ENCODE measurements at places on chromosomes 12 and 14.
A peak's percentile ranks its signal among the peaks of the same experiment; 100 is the strongest.

- DNase-seq: no peak
Observed at GRCh38 chr14:34046799-34047520, 96.1 kb upstream of the EGLN3 start.

DNA sequence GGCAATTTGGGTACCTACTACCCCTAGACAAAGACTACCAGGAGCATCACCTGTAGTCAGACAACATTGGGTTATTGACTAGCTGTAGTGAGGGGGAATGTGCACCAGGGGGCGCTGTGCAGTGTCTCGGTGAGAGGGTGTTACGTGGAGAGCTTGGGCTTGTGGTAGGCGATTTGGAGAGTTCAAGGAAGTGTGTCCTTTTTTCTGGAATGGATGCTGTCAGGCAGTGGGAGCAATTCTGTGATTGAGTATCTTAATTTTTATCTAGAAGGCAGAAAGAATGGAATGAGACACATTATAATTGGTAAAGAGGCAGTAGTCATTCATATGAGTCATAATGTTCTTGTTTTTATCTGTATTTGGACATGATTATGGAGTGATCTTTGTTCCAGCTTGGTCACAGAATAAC, 187.7 kb downstream of the GALC start:
- DNase-seq: peak; percentile 39

DNA sequence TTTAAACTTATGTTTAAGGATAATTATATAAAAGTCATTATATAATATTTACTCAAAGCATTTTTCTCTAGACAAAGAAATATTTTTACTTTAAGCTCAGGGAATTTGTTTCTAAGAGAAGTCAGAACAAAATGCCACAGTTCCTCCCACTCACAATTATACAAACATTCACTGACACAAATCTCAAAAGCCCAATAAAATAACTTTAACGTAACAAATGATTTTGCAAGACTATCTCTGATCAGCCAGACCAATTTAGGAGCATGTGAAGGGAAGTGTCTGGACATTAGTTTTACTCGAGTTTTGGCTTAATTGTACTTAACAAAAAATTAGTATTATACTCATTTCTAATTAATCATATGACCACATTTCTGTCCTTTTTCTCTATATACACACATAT, 41.2 kb downstream of the COCH start:
- no peak for DNase-seq

- no peak for DNase-seq
Observed at GRCh38 chr14:90976101-90976500, 84.3 kb downstream of the RPS6KA5 start.

DNA sequence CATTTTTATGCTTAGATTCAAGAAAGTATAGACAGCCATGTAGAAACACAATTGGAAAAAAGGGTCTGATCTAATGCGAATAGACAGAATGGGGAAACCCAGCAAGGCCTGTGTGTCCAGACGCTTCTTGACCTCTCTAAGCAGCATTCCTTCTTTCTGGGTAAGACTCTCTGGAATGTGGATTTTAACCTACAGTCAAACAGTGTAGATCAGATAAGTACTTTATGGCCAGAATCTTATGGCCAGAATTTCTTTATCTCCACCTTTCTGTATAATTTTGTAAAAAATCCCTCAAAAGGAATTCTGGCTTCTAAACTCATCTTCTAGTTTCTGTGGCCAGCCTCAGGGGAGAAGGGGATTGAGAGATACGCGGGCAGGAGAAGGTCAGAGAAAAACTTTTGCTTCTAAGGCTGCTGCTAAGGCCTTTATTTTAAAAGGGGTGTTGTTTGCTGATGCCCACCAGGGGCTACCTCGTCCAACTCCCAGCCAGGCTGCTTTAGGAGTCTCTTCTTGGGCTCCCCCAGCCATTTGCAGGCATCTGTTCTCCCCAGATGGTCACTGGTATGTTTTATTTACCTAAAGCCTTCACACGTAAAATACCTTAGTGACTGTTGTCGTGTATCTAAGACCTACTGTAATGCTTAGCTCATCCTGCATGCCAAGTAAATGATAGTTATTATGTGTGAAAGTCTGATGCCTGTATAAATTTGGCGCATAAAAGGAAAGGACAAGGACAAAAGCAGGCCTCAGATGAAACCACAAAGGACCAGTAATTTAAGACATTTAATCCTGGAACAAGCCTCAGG, 68.4 kb downstream of the ANO6 start:
- DNase-seq: no peak

GRCh38 chr12:1360441-1361210, 233.8 kb downstream of the FBXL14 start:
- no peak for DNase-seq

GRCh38 chr12:66713984-66714383, 35.1 kb upstream of the GRIP1 start:
- no peak for DNase-seq

DNA sequence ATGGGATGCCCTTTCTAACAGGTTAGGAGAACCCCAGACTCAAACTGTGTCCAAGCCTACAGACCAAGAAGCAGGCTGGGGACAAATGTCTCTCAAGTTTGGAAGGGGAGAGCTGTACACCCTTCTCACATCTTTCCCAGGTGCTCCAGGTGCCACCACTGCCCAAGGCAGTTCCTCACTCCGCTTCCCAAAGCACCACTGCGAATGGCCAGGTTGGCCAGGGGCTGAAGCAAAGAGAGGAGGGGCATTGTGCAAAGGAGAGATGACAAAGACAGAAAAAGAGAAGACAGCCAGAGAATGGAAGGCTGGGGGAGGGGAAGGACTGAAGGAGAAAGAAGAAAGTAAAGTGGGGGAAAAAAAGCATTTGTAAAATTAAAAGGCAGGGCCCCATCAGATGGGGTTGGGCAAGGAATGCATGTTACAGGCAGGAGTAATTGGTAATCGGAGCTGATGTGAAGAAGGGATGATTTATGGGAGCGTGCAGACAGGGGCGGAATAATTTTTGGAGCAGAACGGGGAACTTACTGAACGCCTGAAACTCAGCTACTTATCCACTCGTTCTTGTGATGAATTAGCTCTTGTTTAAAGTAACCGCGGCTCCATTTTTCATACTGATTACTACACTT, 165.8 kb downstream of the ESRRB start:
- DNase-seq: no peak

DNA sequence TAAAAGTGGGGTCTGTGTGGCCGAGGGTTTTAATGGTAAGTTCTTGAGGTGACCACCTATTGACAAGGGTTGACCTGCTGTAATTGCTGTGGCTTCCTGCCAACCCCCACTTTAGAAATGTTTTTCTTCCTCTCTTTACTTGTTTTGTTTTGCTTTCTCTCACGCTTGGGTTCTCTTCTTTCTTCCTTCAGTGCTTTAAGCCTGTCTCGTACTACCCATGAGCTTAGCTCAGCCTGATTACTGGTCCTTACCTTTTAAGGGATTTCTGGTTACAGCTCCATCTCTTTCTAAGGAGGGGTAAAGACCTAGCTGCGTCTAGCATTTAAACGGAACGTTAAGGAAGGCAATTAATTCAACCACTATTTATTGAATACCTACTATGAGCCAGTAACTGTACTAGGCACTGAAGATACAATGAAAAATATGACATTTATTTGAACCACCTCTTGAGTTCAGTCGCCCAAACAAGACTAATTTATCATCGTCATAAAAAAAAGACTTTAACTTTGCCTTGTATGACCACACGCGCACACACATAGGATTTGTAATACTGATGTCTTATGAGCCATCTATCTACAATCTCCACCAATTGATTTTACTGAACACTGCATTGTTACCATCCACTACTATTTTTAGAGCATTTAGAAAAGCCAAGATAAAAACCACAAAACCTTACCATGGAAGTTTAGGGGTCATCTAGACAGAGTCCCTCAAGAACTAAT, 888 bp upstream of the PPP1R12A start:
- no peak for DNase-seq

- no peak for DNase-seq
Observed at GRCh38 chr14:29527286-29527685, 400.4 kb downstream of the PRKD1 start.

GRCh38 chr14:37215345-37215744, 17.6 kb downstream of the MIPOL1 start:
- DNase-seq: no peak

- DNase-seq: peak; percentile 45
Observed at GRCh38 chr14:91246051-91246852, 1.7 kb upstream of the GPR68 start.

DNA sequence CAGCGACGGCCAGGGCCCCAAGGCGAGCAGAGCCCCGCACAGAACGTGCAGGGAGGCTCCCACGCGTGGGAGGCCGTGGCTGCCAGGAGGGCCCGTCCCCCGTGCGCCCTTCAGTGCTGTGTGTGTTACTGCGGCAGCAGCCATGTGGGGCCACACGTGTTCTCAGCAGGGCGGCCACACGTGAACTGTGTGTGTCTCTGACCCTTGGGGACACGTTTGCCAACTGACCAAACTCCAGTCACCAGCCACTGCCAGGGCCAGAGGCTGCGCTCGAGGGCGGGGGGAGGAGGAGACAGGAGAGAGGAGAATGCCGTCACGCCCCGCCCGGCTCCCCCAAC, 57.7 kb downstream of the GALNT9 start:
- no peak for DNase-seq

- DNase-seq: no peak
Observed at GRCh38 chr14:31880935-31881334, 196.2 kb upstream of the ARHGAP5 start.

GRCh38 chr12:117733549-117733805, 235.3 kb downstream of the KSR2 start:
- no peak for DNase-seq

DNA sequence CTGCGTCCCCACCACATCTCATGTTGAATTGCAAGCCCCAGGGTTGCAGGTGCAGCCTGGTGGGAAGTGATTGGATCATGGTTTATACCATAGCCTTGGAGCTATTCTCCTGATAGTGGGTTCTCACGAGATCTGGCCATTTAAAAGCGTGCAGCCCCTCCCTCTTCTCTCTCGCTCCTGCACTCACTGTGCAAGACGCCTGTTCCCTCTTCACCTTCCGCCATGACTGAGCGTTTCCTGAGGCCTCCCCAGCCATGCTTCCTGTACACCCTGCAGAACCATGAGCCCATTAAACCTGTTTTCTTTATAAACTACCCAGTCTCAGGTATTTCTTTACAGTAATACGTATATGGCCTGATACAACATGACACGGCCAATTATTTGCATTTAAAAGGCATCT, 146.6 kb downstream of the RIMBP2 start:
- no peak for DNase-seq

DNA sequence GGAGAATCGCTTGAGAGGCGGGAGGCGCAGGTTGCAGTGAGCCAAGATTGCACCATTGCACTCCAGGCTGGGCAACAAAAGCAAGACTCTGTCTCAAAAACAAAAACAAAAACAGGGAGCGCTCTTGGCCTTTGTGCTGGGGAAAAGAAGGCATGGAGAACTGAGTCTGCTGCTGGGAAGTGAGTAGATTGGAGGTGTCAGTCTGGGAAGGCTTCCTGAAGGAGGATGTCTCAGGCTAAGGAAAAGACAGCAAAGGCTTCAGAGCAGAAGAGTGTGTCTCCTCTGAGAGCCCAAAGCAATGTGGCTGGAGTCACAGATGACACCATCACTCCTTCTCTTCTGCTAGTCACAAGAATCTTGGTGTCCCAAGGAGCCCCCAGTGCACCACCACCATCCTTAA, 21.0 kb upstream of the KRT18 start:
- DNase-seq: no peak

GRCh38 chr14:71267691-71268090, 360.4 kb downstream of the PCNX1 start:
- no peak for DNase-seq

- DNase-seq: no peak
Observed at GRCh38 chr12:57592551-57593165, 1.7 kb downstream of the PIP4K2C start.

- peak; percentile 70 for DNase-seq
Observed at GRCh38 chr12:132614861-132615578, 3.6 kb upstream of the P2RX2 start.

DNA sequence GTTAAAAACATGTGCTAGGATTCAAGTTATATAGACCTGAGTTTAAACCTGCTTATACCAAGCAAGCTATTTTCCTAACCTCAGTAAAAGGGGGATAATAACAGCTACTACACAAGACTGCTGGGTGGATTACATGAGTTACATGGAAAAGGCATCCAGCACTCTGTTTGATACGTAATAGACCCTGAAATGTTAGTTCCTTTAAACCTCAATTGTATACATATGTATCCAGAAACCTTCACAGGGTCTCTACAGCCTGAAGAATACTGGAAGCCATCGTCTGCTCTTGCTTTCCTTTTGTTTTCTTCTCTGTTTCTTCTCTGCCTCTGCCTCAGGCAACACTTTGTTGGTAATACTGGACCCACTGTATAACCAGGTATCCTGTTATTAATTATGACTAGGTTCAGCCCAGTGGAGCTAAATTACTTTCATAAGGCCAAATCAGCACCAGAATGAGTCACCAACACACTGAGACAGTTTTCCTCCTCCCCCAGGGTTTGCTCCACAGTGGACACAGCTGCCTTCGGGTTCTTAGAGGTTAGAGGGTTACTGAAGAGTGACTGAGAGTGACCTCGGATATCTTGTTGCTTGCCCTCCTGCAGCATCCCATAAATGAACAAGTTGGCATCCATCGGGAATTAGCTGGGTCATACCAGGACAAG, 127.1 kb downstream of the CAPZA3 start:
- no peak for DNase-seq

DNA sequence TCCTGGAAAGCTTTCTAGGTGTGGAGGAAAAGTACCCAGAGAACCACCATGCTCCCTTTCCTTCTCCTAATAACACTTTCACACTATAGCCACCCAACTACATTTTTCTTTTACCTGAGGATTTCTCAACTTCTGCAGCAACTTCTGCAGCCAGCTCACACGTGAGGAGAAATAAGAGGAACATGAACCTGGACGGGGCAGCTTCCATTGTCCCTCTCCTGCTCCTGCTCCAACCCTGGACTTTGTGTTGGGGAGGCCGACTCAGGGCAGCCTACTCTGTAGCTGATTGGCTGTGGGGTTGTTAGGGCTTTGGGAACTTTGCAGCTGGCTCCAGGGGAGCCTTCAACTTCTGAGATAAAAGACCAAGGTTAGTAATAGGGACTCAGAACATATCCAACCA, at the start of gene ERP27:
ERP27 (minus strand) TSS at position 237 of the 400 bp plus-strand sequence; CDS start at position 208, 29 bp downstream.
- no peak for DNase-seq

- no peak for DNase-seq
Observed at GRCh38 chr14:104395276-104395675, 184.3 kb upstream of the C14orf180 start.

DNA sequence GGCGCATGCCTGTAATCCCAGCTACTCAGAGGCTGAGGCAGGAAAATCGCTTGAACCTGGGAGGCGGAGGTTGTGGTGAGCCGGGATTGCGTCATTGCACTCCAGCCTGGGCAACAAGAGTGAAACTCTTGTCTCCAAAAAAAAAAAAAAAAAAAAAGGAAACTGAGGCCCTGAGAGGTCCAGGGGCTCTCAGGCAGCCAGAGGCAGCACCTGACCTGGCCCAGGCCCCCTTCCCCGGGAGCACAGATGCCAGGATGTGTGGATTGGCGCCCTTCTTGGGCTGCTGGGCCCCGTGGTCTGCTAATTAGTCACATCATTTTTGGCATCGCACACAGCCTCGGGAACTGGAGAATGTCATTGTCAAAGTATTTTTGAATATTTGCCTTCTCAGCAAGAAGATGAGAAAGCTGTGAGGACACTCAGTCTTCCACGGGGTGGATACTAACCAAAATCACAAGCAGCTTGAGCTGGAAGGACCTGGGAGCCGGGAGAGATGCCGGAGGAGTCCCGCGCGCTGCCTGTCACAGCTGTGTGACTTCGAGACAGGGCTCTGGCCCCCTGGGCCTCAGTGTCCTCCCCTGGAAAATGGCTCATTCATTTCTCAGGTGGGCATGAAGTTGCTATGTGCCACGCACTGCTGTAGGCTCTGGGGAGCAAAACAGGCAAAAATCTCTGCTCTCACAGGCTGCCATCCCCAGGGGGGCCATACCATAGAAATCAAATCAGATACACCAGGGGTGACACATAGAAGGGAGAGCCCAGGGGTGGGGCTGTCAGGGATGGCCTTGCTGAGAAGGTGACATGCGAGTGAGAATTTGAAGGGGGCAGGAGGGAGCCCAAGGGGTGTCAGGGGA, 12.5 kb upstream of the RCOR1 start:
- no peak for DNase-seq

All from stimulated activated CD4-positive, alpha-beta T cell treated with anti-CD3 and anti-CD28 coated beads, Interleukin-4, amount 100 ng/mL, for 4 hours (primary cell).